ENCODE measurements at places on chromosomes 1 and 21. TPM values are rescaled to one million over a fixed set of nuclear protein-coding genes. Genes with fewer than 3 reads are reported as not detected.

GRCh38 chr1:20588634-20589225 lies at the start of gene CDA:
Gene CDA (plus strand): TSS chr1:20589097. CDS start chr1:20589130, 33 bp downstream.
- no peak for DNase-seq

DNA sequence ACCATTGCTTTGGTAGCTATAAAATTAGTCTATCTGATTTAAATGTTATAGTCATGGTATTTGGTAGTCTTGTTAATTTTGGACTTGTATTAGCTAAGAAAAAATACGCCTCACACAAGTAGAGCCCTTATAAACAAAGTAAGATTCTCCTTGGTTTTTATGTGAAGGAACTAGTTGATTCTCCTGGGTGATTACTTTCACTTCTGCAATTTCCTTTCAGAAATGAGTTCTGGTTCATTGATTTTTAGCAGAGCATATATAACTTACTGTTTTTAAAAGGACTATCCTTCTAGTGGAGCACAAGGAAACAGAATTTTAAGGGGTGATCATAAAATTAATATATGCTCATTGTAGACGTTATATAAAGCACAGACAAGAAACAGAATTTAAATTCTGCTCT lies 120.1 kb downstream of the BACH1 start:
- no peak for DNase-seq

- DNase-seq: peak; percentile 73
Observed at GRCh38 chr1:58966917-58967740, 183.3 kb upstream of the JUN start.

GRCh38 chr1:169326261-169326955 lies 41.2 kb downstream of the NME7 start:
- DNase-seq: no peak

- no peak for DNase-seq
Observed at GRCh38 chr1:151902858-151903257, 6.5 kb downstream of the THEM4 start.

DNA sequence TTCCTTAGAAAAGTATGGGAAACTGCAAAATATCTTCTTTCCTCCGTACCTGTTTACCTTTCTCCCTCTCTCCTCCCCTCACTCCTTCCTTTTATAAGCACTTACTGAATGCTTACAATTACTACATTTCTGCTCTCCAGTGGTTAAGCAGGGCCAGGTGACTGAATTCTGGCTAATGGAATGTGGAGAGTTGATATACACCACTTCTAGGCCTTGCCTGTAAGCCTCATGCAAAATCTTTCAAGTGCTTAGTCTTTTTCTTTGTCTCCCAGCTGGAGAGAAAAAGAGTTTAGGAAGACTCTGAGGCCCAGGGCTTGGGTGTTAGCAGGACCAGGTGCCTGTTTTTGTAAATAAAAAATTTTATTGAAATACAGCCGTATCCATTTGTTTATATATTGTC lies 77.7 kb upstream of the CACNA1E start:
- no peak for DNase-seq

DNA sequence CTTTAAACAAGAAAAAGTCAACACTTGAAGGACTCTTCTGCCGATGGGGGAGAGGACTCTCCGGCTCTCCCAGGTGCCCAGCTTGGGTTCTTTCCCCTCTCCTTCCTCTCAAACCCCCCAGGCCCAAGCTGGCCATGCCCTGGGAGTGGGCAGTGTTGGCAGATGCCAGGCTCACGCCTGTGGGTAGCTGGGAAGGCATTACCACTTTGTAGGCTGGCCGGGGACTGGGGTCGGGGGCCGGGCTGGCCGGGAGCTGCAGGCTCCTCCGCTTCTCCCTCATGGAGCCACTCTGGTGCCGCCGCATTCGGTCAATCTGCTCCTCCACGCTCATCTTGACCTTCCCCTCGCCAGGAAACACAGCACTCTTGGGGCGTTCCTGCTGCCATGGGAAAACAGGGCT lies 16.4 kb upstream of the GOLT1A start:
- no peak for DNase-seq

- DNase-seq: no peak
Observed at GRCh38 chr1:6145396-6145750, 34.7 kb downstream of the CHD5 start.

GRCh38 chr1:107941531-107941930 lies 23.4 kb downstream of the VAV3 start:
- no peak for DNase-seq

GRCh38 chr21:30434033-30434631 lies 4.1 kb downstream of the KRTAP13-4 start:
- no peak for DNase-seq

- no peak for DNase-seq
Observed at GRCh38 chr1:234413990-234414389, 40.7 kb downstream of the COA6 start.

DNA sequence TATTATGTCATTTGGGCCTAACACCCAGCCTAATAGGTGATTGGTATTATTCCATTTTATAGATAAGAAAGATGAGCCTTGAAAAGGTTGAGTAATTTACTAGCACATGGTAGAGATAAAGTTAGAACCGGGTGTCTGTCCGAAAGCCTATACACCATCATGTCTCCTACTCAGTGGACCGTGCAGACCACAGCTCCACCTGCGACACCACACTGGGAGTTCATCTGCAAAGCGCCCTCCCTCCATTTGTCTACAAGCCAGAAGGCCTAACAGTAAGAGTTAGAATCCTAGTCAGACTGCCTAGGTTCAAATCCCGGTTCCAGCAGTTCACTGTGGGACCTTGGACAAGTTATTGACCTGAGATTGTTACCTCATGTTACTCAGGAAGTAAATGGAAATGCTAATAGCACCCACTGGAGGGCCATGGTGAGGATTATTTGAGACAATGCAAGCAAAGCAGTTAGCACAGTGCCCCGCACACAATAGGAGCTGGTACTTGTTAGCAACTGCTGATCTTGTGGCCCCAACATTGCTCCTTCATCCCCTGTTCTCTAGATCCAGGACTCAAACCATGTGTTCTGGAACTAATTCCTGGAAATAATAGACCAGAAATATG lies 20.5 kb downstream of the ARMH1 start:
- DNase-seq: no peak

- DNase-seq: no peak
Observed at GRCh38 chr1:233090746-233091494, 140.5 kb downstream of the NTPCR start.

GRCh38 chr1:66931590-66931989 lies 6.8 kb downstream of the MIER1 start:
- DNase-seq: no peak

GRCh38 chr1:214967865-214968575 lies 114.5 kb upstream of the KCNK2 start:
- no peak for DNase-seq

DNA sequence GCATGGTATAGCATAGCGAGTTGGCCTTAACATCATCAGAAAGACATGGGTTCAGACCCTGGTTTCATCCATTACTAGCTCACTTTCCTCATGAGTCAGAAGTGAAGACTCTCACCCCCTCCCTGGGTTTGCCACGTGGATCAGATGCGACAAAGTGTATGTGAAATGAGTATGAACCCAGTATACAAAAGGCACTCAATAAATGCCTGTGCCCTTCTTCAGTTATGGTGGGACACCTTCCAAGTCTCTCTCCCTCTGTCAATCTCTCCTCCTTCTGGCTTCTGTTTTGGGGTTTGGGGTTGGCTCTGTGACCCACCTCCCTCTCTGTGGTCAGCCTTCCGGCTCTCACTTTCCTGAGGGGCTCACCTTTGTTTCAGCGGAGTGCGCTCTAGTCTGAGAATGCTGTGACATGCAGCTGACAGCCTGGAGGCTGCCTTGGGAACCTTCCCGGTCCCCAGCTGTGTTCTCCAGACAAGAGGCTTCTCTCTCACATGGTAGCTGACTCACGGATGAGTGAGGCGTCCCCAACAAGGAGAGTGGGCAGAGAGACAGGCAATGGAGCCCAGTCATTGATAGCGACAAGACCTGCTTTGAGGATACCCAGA lies 155.0 kb upstream of the EDN2 start:
- peak; percentile 56 for DNase-seq

DNA sequence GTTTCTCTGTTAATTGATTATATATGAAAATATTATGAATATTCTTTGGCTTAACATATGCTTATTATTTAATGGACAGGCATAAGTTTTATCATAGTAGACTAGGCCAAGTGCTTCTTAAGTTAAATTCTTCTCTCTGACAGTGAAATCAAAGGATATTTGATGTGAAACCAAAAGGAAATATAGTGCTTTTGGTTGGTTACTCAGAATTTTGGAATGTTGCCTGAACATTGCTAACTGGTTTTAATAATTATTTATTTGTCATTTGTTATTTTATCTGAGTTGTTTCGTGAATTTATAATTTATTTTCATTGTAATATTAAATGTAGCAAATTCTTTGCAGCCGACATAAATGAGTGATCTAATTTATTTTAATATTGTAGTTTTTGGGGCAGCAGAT lies 18.3 kb downstream of the HOOK1 start:
- no peak for DNase-seq

- DNase-seq: no peak
Observed at GRCh38 chr1:162360237-162360873, 16.3 kb downstream of the SPATA46 start.

GRCh38 chr1:54408147-54409066 lies 2.2 kb upstream of the SSBP3 start:
- DNase-seq: peak; percentile 48

GRCh38 chr1:198563583-198563982 lies 23.1 kb upstream of the ATP6V1G3 start:
- DNase-seq: no peak

GRCh38 chr1:21034725-21035628 lies 141.7 kb downstream of the EIF4G3 start:
- no peak for DNase-seq

The NKAIN1 gene
- 3.6 TPM for total RNA-seq

The NTMT2 gene
- total RNA-seq: not detected

The LCE6A gene
- not detected for total RNA-seq

The RGS4 gene
- total RNA-seq: not detected

The OR2G6 gene
- not detected for total RNA-seq

The TAS1R1 gene
- total RNA-seq: not detected

The C1orf87 gene
- total RNA-seq: not detected

The PPFIA4 gene
- 8.4 TPM for total RNA-seq

The KCNA3 gene
- total RNA-seq: not detected

The CATSPERE gene
- 0.49 TPM for total RNA-seq

Data from gastrocnemius medialis (tissue), 4 donors.